ENCODE measurements at places on chromosomes 5 and 9. TPM values are rescaled to one million over a fixed set of nuclear protein-coding genes. Genes with fewer than 3 reads are reported as not detected.

Gene SOWAHA
- 0.08 TPM for total RNA-seq

Gene TAF11L10
- total RNA-seq, result not detected

Gene FASTKD3
- 16.9 TPM for total RNA-seq

Gene SPOCK1
- not detected for total RNA-seq

Gene PAPPA
- total RNA-seq, result 2.5 TPM

Gene PRSS3
- not detected for total RNA-seq

Gene MARCOL
- not detected for total RNA-seq

Gene SLCO4C1
- not detected for total RNA-seq

Gene GABRB2
- not detected for total RNA-seq

Gene LCN2
- total RNA-seq, result not detected

Gene BDP1
- total RNA-seq, result 42.6 TPM

DNA sequence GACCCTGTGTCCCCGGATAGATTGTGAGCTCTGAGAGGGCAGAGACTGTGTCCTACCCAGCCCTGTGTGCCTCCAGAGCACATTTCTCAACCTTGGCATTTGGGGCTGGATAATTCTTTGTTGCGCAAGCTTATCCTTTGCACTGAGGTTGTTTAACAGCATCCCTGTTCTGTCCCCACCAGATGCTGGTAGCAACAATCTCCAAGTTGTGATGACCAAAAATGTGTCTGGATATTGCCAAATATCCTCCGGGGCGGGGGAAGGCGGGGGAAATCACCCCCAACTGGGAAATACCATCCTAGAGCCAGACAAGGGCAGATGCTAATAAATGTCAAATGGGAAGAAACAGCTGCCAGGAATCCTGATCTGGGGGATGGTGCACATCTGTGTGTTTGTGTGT is 24.0 kb upstream of the TNIP1 start:
- H3K27me3 ChIP-seq, result no peaks in the 10 kb centered on the region
- no peak for DNase-seq
- no peak overlapping the region for H3K27ac ChIP-seq

- H3K4me1 ChIP-seq, result no peaks in the 10 kb centered on the region
- H3K4me3 ChIP-seq, result no peak overlapping the region
- H3K27me3 ChIP-seq, result no peaks in the 10 kb centered on the region
- no peak overlapping the region for H3K27ac ChIP-seq
- H3K36me3 ChIP-seq, result no peaks in the 10 kb centered on the region
These were observed 41.0 kb downstream of the ESM1 start for GRCh38 chr5:54944364-54944763.

DNA sequence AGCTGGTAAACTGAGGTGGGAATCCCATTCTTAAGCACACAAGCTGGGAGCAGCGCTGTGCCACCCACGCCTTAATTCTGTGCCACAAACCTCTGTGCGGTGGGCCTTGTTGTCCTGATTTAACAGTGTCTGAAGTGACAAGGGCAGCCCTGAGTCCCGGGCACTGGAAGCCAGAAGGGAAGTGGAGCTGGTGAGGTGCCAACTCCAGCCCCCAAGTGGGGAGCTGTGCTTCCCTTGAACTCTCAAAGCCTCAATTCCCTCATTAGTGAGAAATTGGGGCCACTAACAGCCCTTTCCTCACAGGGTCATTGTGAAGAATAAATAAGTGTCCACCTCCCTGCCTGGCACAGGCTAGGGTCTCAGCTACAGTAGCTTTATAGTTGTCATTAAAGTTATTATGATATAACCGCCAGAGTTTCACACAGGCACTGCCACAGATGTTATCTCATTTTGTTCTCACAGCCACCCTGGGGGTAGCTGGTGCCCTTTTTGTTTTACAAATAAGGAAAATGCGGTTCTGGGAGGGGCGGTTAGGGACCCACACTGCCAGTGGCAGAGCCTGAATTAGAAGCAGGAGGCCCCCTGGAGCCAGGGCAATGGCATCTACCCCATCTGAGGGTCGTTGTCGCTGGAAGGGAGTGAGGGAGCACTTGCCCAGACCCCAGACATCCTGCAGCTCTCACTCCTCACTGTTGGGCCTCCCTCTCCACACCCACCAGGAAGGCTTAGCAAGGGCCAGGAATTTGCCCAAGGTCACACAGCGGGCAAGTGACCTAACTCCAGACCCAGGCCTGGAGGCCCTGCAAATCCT is 2.1 kb upstream of the TLX3 start:
- H3K36me3 ChIP-seq, result no peaks in the 10 kb centered on the region
- H3K4me1 ChIP-seq, result no peaks in the 10 kb centered on the region
- no peaks in the 10 kb centered on the region for H3K27me3 ChIP-seq
- H3K4me3 ChIP-seq, result no peak overlapping the region
- no peak overlapping the region for H3K27ac ChIP-seq
- DNase-seq, result peak; percentile 28

- H3K27me3 ChIP-seq, result peaks cover 22% of the 10 kb centered on the region
- H3K36me3 ChIP-seq, result no peaks in the 10 kb centered on the region
- DNase-seq, result no peak
- no peaks in the 10 kb centered on the region for H3K4me1 ChIP-seq
- H3K27ac ChIP-seq, result no peak overlapping the region
These were observed 310.2 kb downstream of the AGTPBP1 start for GRCh38 chr9:85431339-85432102.

- H3K4me3 ChIP-seq, result no peak overlapping the region
- no peak overlapping the region for H3K27ac ChIP-seq
- no peaks in the 10 kb centered on the region for H3K4me1 ChIP-seq
- H3K27me3 ChIP-seq, result no peaks in the 10 kb centered on the region
- no peak for DNase-seq
These were observed 221.3 kb downstream of the GRIA1 start for GRCh38 chr5:153711755-153712154.

DNA sequence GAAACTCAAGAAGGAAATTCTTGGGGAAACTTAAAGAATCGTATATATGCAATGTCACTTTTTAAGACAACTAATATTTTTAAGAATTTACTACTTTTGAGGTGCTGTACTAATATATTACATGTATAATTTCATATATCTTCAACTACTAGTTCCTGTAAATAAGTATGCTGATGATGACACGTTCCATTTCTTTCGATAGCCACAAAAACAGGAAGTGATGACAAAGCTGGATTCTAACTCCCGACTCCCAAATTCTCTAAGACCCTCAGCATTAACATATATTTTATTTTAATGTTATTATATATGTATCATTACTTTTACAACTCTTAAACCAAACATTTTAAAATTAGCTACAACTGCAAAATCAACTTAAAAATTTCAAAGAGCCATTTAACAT is 74.8 kb downstream of the STK32A start:
- no peaks in the 10 kb centered on the region for H3K36me3 ChIP-seq
- no peak overlapping the region for H3K27ac ChIP-seq
- peaks cover 3% of the 10 kb centered on the region for H3K4me1 ChIP-seq

- peaks cover 40% of the 10 kb centered on the region for H3K36me3 ChIP-seq
- DNase-seq, result peak; percentile 97
- H3K27me3 ChIP-seq, result no peaks in the 10 kb centered on the region
- peaks cover 34% of the 10 kb centered on the region for H3K4me1 ChIP-seq
- peak within 1 kb of the TSS; percentile 92 for H3K27ac ChIP-seq
These were observed at the start of gene FGFR4 for GRCh38 chr5:177086654-177087397. Gene FGFR4, plus strand, starts transcription at chr5:177086915. Its CDS starts 2,688 bp downstream, at chr5:177089603.

- no peaks in the 10 kb centered on the region for H3K36me3 ChIP-seq
- no peak for DNase-seq
- no peak overlapping the region for H3K27ac ChIP-seq
- H3K27me3 ChIP-seq, result no peaks in the 10 kb centered on the region
- H3K4me1 ChIP-seq, result no peaks in the 10 kb centered on the region
These were observed 3.2 kb upstream of the ANKHD1 start for GRCh38 chr5:140398379-140398811.

GRCh38 chr5:31733371-31733770 is 94.4 kb downstream of the PDZD2 start:
- H3K36me3 ChIP-seq, result no peaks in the 10 kb centered on the region
- H3K27ac ChIP-seq, result no peak overlapping the region
- no peak for DNase-seq
- no peaks in the 10 kb centered on the region for H3K4me1 ChIP-seq

- H3K4me3 ChIP-seq, result no peak overlapping the region
- DNase-seq, result no peak
- no peaks in the 10 kb centered on the region for H3K27me3 ChIP-seq
- no peaks in the 10 kb centered on the region for H3K36me3 ChIP-seq
These were observed 200.0 kb upstream of the ATP10B start for GRCh38 chr5:161051920-161052500.

GRCh38 chr5:162939991-162940390 is 497.4 kb upstream of the CCNG1 start:
- H3K36me3 ChIP-seq, result no peaks in the 10 kb centered on the region
- no peak overlapping the region for H3K4me3 ChIP-seq
- H3K27ac ChIP-seq, result no peak overlapping the region
- no peak for DNase-seq
- no peaks in the 10 kb centered on the region for H3K4me1 ChIP-seq

GRCh38 chr9:16196206-16196605 is 643.4 kb downstream of the CCDC171 start:
- no peaks in the 10 kb centered on the region for H3K27me3 ChIP-seq
- no peaks in the 10 kb centered on the region for H3K36me3 ChIP-seq
- DNase-seq, result no peak
- H3K27ac ChIP-seq, result no peak overlapping the region
- no peak overlapping the region for H3K4me3 ChIP-seq

DNA sequence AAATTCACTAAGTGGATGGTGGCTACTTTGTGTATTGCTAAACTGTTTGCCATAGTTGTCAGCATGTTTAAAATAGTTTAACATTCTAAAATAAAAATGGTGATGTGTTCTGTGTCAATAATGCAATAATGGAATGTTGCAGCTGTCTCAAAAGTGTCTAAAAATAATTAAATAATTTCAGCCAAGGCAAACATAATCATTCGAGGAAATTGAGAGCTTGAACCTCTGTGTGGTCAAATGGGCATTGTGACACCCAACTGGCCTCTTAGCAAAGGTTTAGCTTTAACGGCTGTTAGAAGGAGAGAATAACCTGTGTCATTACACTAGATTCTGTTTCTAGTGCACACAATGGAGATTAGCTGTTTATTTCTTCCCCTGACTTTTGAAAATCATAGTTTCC is 278.5 kb downstream of the TMEM167A start:
- peak; percentile 5 for DNase-seq
- peak overlapping the region; percentile 1 for H3K27ac ChIP-seq
- H3K27me3 ChIP-seq, result no peaks in the 10 kb centered on the region
- no peak overlapping the region for H3K4me3 ChIP-seq
- no peaks in the 10 kb centered on the region for H3K36me3 ChIP-seq
- peaks cover 10% of the 10 kb centered on the region for H3K4me1 ChIP-seq

DNA sequence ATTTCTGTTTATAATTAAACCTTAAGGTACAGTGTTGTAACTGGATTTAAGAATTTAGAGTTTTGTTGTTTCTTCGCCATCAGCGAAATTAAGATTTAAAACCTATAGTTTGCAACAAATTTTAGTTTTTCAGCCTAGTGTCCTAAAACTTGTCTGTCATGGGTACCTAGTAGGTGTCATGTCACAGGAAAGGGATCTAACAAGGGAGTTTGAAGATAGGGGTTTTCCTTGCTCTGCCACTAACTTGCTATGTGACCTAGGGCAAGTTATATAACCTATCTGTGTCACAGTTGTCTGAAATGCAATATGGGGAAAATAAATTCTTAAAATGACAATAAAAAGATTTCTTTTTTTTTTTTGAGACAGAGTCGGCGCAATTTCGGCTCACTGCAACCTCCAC is 9.2 kb upstream of the ABL1 start:
- peaks cover 29% of the 10 kb centered on the region for H3K4me1 ChIP-seq
- H3K36me3 ChIP-seq, result no peaks in the 10 kb centered on the region
- H3K27me3 ChIP-seq, result no peaks in the 10 kb centered on the region
- H3K4me3 ChIP-seq, result no peak overlapping the region
- peak overlapping the region; percentile 2 for H3K27ac ChIP-seq

DNA sequence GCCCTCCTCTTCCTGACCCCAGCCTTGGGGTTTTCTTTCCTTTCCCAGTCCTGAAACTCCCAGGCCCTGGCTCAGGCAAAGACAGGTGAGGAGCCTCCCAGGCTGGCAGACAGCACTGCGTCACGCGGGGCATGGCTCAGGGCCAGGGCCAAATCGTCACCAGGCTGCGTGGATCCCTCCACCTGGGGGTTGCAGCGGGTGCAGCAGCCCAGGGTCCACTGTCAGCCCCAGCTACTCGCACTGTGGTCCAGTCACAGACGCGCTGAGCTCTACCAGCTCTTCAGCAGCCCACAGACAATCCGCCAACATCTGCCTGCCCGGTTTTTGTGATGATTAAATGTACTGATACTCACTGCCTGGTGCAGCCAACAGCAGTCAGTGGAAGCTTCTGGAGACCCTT is 12.1 kb downstream of the FAM78A start:
- no peaks in the 10 kb centered on the region for H3K36me3 ChIP-seq
- no peaks in the 10 kb centered on the region for H3K27me3 ChIP-seq
- no peak for DNase-seq
- peaks cover 15% of the 10 kb centered on the region for H3K4me1 ChIP-seq
- no peak overlapping the region for H3K27ac ChIP-seq

GRCh38 chr9:105053209-105053652 is 125.3 kb upstream of the ABCA1 start:
- H3K4me1 ChIP-seq, result no peaks in the 10 kb centered on the region
- DNase-seq, result no peak

DNA sequence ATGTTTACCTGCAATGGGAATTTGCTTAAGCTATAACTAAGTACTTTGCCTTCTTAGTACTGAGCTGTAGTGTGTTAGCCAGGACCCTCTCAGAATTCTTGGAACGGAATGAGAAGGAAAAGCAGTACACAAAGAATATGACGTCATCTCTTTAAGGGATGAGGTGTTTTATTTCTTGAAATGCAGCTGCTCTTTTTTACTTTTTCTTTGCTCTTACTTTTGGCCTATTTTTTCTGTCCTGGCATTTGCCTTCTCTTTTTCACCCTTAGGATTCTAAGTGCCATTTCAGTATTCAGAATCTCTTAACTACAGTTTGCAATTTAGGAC is 10.1 kb downstream of the KIF2A start:
- no peaks in the 10 kb centered on the region for H3K27me3 ChIP-seq
- no peak overlapping the region for H3K27ac ChIP-seq
- H3K4me1 ChIP-seq, result no peaks in the 10 kb centered on the region
- DNase-seq, result no peak
- H3K36me3 ChIP-seq, result peaks cover 2% of the 10 kb centered on the region

- H3K4me1 ChIP-seq, result no peaks in the 10 kb centered on the region
- no peak overlapping the region for H3K4me3 ChIP-seq
- peak; percentile 33 for DNase-seq
These were observed 3.8 kb upstream of the ELAVL2 start for GRCh38 chr9:23829580-23830475.

GRCh38 chr9:85605905-85606304 is 135.8 kb downstream of the AGTPBP1 start:
- no peaks in the 10 kb centered on the region for H3K36me3 ChIP-seq
- no peaks in the 10 kb centered on the region for H3K27me3 ChIP-seq
- H3K27ac ChIP-seq, result no peak overlapping the region
- peaks cover 8% of the 10 kb centered on the region for H3K4me1 ChIP-seq
- no peak for DNase-seq
- H3K4me3 ChIP-seq, result no peak overlapping the region

DNA sequence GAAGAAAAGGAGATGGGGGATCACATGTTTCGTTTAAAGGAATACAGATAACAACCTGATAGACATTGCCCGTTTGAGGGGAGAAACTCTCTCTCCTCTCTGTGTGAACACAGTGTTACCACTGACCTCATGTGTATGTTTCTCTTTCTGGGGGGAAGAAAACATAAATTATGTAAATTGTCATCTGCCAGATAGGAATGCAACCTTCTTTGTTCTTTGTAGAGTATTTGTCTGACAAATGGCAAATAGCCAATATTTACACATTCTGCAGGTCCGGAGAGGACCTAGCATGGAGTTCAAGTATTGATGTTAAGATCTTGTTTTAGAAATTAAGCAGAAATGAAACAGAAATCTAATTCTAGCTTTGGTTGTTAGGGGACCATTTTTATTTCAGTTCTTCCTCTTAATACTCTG is 276.3 kb downstream of the SAXO1 start:
- H3K27me3 ChIP-seq, result no peaks in the 10 kb centered on the region
- H3K27ac ChIP-seq, result no peak overlapping the region
- DNase-seq, result no peak
- H3K36me3 ChIP-seq, result no peaks in the 10 kb centered on the region
- H3K4me1 ChIP-seq, result no peaks in the 10 kb centered on the region

All from SJCRH30 (cell line).